LoVo (cell line): ENCODE measurements at places on chromosomes 12 and 14.

DNA sequence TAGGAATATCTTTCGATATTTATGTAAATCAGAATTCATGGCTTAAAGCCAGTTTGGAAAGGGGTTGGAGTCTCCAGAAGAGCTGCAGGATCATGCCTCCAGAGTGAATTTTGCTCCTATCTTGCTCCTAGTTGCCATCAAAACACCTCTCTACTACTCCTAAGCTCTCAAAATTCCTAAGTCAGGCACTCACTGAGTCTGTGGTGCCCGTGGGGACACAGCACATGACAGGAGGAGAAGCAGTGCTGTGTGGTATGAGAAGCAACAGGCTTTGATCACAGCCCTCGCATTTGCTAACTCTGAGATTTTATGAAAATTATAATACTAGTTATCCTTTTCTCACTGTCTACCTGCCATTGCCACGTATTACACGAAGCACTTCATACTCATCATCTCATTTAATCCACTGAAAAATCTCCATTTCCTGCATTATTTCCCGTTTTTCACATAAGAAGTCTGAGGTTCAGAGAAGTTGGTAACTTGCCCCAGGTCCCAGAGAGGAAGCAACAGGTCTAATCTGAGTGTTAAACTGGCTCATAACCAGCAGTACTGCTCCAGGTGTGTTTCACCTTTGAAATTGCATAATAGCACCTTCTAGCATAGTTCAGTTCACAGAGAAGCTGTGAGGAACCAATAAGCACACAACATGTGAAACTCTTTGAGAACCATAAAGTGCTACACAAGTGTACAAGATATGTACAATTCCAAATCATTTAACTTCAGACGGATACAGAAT, 33.1 kb upstream of the SLC35F4 start:
- no peak for DNase-seq

GRCh38 chr12:55499810-55500252, 7.7 kb downstream of the OR6C68 start:
- DNase-seq, result no peak

DNA sequence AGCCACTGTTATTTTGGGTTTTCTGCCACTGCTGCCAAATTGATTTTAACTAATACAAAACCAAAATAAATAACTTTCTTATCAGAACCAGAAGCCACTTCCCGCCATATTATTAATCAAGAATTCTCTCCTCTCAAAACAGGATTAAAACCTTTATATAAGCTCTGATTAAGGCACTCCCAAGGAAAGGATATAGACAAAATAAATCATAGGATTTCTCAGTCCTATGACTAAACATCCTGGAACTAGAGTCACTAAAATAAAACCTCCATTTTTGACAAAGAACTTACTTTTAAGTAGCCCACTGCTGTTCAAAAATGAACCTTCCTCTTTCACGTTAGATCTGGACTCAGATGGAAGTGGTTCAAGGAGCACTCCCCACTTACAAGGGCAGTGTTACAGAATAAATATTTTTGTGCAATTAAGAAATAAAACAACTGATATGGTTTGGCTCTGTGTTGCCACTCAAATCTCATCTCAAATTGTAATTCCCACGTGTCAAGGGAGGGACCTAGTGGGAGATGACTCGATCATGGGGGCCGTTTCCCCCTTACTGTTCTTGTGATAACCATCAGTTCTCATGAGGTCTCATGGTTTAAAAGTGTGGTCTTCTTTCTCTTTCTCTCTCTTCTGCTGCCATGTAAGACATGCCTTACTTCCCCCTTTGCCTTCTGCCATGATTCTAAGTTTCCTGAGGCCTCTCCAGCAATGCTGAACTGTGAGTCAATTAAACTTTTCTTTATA, 26.4 kb downstream of the GXYLT1 start:
- no peak for DNase-seq

GRCh38 chr14:101665478-101666078, 95.9 kb upstream of the PPP2R5C start:
- peak; percentile 53 for DNase-seq

- DNase-seq, result no peak
Measured at GRCh38 chr14:82421286-82421685, 887.6 kb upstream of the SEL1L start.

- DNase-seq, result peak; percentile 11
Measured at GRCh38 chr12:127785540-127785939, 481.4 kb upstream of the TMEM132C start.

DNA sequence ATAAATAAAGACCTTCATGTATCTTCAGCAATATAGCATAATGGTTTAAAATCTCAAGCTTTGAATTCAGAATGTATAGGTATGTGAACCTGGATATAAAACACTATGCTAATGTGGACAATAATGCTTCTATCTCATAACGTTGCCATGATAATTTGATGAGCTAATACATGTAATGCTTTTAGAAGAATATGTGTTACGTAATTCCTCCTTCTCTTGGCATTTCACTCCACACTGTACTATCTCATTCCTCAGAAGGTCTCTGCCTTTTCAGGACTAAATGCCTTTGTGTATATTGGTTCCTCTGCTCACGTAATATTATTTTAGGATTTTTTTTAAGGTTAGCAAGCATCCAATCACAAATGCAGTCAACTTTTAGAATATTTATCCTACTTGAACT, 86.5 kb downstream of the FOXA1 start:
- DNase-seq, result no peak

DNA sequence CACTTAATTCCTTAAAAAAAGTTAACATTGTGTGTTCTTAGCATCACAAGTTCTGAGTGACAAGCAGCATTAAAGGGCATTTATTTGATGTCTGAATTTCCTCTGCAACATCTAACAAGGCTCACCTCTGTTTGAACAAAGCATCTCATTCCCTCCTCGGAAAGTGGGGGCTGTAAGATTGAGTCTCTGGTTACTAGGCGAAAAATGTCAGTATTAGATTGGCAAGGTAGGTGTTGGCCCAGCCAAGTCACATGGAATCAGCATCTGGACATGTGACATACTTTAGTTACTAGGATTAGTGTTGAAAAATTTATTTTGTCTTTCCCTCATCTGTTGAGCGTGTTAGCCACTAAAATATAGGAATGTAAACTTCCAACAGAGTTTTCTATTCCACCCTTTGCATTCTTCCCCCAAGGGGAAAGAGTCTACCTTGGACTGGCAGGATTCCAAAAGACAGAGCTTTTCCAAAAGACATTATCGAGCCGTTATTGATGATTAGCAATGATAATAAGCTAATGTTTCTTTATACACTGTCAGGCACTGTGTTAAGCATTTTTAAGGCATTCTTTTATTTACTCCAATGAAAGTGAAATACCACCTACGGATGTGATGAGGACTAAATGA, 194.9 kb upstream of the BTG1 start:
- DNase-seq, result no peak

- DNase-seq, result no peak
Measured at GRCh38 chr14:92578511-92578910, 64.9 kb downstream of the RIN3 start.

DNA sequence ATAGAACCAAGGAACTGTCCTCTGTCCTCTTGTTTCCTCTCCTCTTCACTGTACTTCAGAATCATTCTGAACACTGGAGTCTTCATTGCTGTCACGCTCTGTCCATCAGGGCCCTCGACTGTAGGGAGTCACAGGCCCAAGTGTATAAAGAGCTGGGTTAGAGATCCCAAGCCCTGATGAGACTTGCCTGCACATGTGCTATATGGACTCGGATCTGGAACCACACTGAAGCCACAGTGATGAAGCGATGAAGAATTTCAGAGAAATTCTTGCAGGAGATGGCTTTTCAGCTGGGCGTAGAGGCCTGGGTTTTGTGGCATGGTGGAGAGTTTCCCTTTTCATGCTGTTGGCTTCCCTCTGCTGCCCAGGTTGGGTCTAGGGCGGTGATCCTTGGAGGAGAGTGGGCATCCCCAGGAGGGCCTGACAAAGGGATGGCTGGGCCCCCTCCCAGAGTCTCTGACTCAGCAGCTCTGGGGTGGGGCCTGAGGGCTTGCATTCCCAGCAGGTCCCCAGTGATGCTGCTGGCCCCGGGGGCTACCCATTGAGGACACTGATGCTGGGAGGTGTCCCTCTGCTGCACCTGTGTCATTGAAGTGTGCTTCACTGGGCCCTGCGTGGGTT, 39.6 kb upstream of the YY1 start:
- no peak for DNase-seq

DNA sequence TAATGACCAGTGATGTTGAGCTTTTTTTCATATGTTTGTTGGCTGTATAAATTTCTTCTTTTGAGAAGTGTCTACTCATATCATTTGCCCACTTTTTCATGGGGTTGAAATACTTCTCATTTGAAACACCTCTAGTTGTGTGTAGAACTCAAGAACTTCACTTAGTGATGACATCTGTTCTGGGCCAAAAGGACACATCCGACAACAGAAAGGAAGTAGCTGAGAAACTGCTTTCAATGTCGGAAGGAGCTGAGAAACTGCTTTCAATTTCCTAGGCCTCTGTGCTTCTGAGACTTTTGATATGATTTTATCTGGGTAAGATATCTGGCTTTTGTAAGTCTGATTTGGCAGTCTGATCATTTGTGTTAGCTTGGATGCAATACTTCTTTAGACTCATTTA, 635.3 kb downstream of the TMTC2 start:
- no peak for DNase-seq

DNA sequence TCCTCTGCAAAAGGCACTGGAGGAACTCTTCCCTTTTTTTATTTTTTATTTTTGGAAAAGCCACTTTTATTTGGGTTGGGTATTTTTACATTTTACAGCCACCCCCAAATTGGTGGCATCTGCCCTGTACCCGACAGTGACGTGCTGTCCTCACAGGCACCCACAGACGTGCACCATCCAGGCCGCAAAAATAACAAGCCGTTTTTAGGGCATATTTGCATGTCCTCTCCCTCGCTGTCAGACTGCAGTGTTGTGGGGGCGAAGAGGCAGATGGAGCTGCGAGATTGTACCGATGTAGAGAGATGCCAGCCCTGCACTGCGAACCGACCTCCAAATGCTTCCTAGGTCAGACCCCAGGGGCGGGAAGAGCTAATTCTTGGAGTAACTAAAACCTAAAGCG, 12.2 kb downstream of the JDP2 start:
- DNase-seq, result no peak

GRCh38 chr12:117020536-117021220, 78.5 kb downstream of the TESC start:
- DNase-seq, result no peak

DNA sequence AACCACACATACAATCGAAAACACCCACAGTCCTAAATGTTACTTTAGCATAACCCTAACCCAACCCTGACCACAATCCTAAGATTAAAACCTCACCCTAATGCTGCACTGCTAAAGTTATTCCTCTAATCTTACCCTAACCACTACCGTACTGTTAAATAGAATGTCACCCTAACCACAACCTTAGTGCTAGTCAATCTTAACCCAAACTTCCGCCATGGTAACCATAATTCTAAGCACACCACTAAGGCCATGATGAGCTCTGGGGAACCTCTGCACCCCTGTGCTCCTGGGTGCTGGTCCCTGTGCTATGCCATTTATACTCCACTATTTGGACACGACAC, 38.0 kb downstream of the LTBP2 start:
- no peak for DNase-seq

DNA sequence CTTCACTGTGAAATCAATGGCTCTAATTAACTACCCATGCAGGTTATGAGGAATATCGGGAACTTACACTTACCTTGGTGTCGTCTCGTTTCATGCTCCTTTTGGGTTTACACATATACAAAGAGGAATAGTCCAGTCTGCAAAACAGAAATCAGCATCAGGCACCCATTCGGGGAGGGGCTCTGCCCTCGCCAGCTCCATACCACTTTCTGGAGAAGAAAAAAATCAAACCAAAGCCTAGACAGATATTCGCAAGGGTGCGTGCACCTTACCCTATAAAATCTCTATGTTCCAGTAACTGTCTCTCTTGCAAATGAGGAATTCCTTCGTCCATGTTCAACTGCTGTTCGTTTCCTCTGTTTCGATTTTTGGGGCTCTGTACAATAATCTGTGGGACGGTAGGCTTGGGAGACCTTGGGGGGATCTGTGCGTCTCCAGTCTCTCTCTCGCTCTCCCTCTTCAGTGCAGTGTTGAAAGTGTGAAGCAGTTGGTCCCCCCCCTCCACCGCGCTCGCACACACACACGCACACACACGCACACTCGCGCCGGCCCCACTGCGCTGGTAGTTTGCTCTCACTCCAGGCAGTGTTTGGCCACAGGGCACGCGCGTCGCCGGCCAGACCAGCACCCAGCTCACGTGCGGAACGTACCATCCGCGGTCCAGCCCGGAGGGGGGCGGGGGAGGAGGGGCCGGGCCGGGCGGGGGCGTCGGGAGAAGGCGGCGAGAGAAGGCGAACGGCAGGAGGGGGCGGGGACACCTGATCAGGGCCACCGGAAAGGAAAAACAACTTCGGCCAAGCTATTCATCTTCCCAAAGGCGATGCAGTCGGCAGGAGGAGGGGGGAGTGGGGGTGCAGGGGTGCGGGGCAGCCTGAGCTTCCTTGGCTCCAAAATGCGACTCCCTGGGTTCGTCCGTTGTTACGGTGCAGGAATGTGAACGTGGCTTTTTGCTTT, at the start of gene BHLHE41:
BHLHE41 (minus strand) TSS at position 592 of the 954 bp plus-strand sequence; CDS start at position 334, 258 bp downstream.
- peak; percentile 81 for DNase-seq

DNA sequence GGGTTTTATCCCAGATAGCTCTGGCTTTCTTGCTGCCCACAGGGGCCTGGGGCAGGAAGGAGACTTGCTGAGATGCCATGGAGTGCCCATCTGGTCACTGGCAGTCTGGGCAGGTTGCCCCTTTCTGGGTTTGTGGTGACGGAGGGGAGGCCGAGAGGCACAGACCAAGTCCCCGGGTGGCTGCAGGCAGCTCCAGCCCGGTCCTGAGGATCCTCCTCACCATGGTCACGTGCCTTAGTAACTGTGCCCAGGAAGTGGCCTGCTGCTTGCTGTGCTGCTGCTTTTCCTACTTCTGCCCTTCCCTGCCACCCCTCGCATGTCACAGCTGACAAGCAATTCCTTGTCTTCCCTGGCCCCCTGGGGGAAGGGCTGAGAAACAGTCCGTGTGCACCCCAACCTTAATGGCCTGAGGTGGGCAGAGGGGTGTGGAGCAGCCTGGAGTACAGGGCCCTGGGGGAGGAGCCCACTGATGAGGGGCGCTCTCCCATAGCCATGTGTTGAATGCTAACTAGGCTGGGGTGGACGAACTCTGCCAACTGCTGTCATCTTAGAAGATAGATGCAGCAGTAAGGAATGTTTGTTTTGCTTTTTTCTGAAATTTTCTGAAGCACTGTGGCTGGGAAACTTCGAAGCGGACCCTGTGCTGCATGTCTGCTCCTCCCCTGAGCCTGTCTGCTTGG, 54.9 kb upstream of the SRSF5 start:
- no peak for DNase-seq

- no peak for DNase-seq
Measured at GRCh38 chr12:120649442-120650232, 9.2 kb downstream of the CABP1 start.

GRCh38 chr14:57502586-57503254, 9.1 kb upstream of the CCDC198 start:
- DNase-seq, result no peak

DNA sequence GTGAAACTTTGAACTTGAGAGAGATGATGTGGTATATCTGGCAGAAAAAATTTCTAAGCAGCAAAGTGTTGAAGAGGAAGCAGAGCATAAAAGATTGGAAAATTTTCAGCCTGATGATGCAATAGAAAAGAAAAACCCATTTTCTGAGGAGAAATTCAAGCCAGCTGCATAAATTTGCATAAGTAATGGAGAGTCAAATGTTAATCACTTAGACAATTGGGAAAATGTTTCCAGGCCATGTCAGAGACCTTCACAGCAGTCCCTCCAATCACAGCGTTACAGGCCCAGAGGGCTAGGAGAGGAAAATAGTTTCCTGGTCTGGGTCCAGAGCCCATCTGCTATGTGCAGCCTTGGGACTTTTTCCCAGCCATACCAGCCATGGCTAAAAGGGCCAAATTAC, 469.0 kb upstream of the FOXG1 start:
- DNase-seq, result no peak

GRCh38 chr14:23182372-23183157, 895 bp downstream of the SLC7A8 start:
- DNase-seq, result peak; percentile 59
